Tongue (tissue), 3 donors: ENCODE measurements at places on chromosomes 6 and 20. TPM values are rescaled to one million over a fixed set of nuclear protein-coding genes. Genes with fewer than 3 reads are reported as not detected.

DNA sequence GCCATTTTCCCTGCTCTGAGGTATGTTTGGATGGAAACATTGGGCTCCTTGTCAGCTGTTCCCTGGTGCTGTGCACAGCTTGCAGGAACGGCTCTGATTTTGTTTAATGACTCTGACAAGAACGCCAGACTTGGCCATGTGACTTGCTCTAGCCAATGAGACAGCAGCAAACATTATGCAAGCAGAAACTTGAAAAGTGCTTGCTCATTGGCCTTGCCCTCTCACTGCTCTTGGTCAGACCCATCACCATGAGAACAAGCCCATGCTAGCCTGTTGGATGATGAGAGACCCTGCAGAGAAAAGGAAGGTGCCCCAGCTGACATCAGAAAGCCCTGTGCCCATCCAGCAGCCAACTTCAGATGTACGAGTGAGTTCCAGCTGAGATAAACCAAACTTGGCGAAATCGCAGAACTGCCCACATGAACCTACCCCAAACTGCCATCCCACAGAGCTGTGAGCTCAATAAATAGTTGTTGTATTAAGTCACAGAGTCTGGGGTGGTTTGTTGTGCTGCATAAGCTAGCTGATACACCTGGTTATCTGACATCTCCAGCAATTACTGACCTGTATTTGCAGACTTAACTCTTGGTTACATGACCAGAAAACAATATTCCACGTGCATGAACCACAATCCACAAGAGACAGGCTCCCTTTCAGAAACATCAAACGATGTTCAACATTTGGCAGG lies 96.9 kb downstream of the JPH2 start:
- no peak for DNase-seq

DNA sequence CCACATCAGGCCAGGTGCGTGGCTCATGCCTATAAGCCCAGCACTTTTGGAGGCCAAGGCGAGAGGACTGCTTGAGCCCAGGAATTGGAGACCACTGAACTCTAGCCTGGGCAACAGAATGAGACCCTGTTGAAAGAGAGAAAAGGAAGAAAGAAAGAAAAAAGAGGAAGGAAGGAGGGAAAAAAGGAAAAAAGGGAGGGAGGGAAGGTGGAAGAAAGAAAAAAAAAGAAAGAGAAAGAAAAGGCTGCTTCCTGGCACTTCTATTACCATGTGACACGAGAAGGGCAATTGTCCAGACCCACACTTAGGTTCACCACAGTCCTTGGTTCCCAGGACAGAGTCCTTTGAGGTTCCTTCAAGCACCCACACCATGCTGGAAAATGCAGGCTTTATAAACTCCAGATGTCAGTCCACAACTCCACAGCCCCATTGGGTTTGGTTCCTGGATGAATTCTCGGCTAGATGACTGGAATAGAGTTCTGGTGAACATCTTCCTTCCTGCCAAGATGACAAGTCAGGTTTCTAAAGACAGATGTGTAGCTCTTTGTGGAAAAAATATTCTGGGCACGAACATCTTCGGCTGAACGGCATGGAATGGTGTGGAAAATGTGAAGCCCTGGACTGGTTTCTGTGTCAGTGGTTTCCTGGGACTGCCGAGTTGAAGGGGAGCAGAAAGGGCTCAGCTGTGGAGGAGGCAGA lies 32.5 kb downstream of the NT5E start:
- peak; percentile 87 for DNase-seq

DNA sequence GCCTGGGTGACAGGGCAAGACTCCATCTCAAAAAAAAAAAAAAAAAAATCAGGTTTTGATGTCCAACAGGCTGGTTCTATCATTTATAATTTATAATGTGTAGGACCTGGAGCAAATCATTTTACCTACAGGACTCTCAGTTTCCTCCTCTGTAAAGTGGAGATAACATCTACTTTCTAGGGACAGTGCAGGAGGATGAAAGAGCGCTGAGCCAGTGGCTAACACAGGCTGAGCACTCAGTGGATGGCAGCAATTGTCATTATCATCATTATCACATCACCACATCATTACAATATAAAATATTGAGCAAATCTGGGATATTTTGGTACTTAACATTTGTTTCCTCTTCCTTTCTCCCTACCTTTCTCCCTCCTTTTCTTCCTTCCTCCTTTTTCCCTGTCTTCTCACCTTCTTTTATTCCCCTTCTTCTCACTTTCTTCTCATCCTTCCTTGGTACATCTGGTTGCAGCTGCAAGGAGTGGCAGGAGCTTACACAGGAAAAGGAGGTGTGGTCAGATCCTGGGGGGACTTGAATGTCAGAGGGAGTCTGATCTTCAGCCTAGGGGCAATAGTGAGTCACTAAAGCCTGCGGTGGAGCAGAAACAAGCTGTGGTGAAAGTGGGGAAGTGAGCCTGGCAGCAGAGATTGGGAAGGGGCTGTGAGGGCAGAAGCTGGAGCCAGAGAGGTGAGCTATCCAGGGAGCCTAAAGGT lies 24.6 kb upstream of the CTNNBL1 start:
- DNase-seq = no peak

- no peak for DNase-seq
Measured at GRCh38 chr20:10060226-10060625, 25.4 kb downstream of the ANKEF1 start.

XKR7 gene
- under 0.01 TPM for total RNA-seq
